ENCODE measurements at places on chromosomes 2 and 18. TPM values are rescaled to one million over a fixed set of nuclear protein-coding genes. Genes with fewer than 3 reads are reported as not detected.

Gene FAM124B
- total RNA-seq, result not detected

Gene ADD2
- 1.3 TPM for total RNA-seq

GRCh38 chr18:31876707-31877106 is 66.2 kb downstream of the TRAPPC8 start:
- H3K36me3 ChIP-seq, result peaks cover 69% of the 10 kb centered on the region
- no peak overlapping the region for H3K4me3 ChIP-seq
- no peaks in the 10 kb centered on the region for H3K4me1 ChIP-seq
- DNase-seq, result no peak

DNA sequence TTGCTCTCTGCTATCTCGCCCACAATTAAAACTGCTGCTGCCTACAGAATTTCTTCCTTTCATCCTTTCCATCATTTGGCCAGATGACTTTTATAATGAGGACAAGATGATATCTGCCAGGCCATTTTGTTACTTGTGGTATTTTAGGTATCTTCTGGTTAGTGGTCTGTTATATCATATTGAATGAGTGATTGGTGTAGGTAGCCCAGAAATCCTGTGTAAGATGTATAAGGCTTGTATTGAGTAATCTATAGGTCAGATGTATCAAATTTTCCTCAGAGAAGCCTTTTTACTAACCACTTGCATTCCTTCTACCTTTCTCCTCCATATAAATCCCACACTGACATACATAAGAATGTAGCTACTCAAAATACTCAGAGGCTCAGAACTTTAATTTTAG is 118.3 kb downstream of the UBR3 start:
- no peaks in the 10 kb centered on the region for H3K27me3 ChIP-seq
- no peak overlapping the region for H3K4me3 ChIP-seq
- H3K4me1 ChIP-seq, result no peaks in the 10 kb centered on the region
- peaks cover 19% of the 10 kb centered on the region for H3K36me3 ChIP-seq
- DNase-seq, result no peak

Gene FSIP2
- total RNA-seq, result 28.7 TPM

Gene FOXD4L1
- 0.49 TPM for total RNA-seq

- H3K27me3 ChIP-seq, result no peaks in the 10 kb centered on the region
- no peak overlapping the region for H3K4me3 ChIP-seq
- no peak overlapping the region for H3K27ac ChIP-seq
- peaks cover 9% of the 10 kb centered on the region for H3K4me1 ChIP-seq
- DNase-seq, result no peak
Measured at GRCh38 chr2:240213226-240213475, 72.7 kb upstream of the OTOS start.

- DNase-seq, result no peak
- no peaks in the 10 kb centered on the region for H3K36me3 ChIP-seq
- H3K4me1 ChIP-seq, result peaks cover 11% of the 10 kb centered on the region
- H3K27me3 ChIP-seq, result no peaks in the 10 kb centered on the region
- H3K27ac ChIP-seq, result no peak overlapping the region
Measured at GRCh38 chr2:162123806-162124758, 28.0 kb downstream of the GCG start.

GRCh38 chr18:24584813-24585212 is 124.4 kb downstream of the HRH4 start:
- no peak for DNase-seq
- no peaks in the 10 kb centered on the region for H3K36me3 ChIP-seq
- H3K4me3 ChIP-seq, result no peak overlapping the region
- peaks cover 34% of the 10 kb centered on the region for H3K4me1 ChIP-seq

- no peaks in the 10 kb centered on the region for H3K36me3 ChIP-seq
- H3K27me3 ChIP-seq, result no peaks in the 10 kb centered on the region
- DNase-seq, result no peak
Measured at GRCh38 chr2:212294816-212295215, 243.8 kb downstream of the ERBB4 start.

Gene SCYGR8
- not detected for total RNA-seq

- no peak for DNase-seq
- H3K36me3 ChIP-seq, result peaks cover 12% of the 10 kb centered on the region
- H3K4me1 ChIP-seq, result peaks cover 4% of the 10 kb centered on the region
- H3K27me3 ChIP-seq, result no peaks in the 10 kb centered on the region
Measured at GRCh38 chr2:110153416-110153815, 37.8 kb upstream of the MALL start.

Gene PSD4
- total RNA-seq, result 20.1 TPM

DNA sequence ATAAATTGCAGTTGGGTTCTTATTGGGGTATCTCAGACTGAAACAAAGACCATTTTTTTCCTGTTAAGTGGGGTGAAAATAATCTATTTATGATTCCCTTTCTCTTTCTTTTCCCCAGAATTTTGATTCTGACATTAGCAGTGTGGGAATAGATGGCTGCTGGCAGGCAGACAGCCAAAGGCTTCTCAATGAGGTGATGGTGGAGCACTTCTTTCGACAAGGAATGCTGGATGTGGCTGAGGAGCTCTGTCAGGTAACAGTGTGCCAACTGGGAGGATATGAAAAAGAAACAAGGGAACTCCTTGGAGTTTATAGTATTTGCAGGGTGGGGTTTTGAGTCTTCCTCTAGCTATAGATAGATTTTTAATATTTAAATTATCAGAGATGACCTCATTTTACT is 31.7 kb downstream of the RMND5A start:
- peaks cover 76% of the 10 kb centered on the region for H3K36me3 ChIP-seq
- H3K4me1 ChIP-seq, result peaks cover 2% of the 10 kb centered on the region
- H3K27me3 ChIP-seq, result no peaks in the 10 kb centered on the region
- no peak for DNase-seq
- no peak overlapping the region for H3K4me3 ChIP-seq

Gene BIRC6
- 112 TPM for total RNA-seq

Gene RNU2-63P
- 13.0 TPM for total RNA-seq

GRCh38 chr2:70767079-70767698 is 811 bp downstream of the ADD2 start:
- H3K27ac ChIP-seq, result no peak overlapping the region
- peaks cover 11% of the 10 kb centered on the region for H3K4me1 ChIP-seq
- peak overlapping the region; percentile 76 for H3K4me3 ChIP-seq
- H3K27me3 ChIP-seq, result peaks cover 75% of the 10 kb centered on the region
- no peaks in the 10 kb centered on the region for H3K36me3 ChIP-seq
- DNase-seq, result peak; percentile 38

Gene HNMT
- total RNA-seq, result 18.8 TPM

DNA sequence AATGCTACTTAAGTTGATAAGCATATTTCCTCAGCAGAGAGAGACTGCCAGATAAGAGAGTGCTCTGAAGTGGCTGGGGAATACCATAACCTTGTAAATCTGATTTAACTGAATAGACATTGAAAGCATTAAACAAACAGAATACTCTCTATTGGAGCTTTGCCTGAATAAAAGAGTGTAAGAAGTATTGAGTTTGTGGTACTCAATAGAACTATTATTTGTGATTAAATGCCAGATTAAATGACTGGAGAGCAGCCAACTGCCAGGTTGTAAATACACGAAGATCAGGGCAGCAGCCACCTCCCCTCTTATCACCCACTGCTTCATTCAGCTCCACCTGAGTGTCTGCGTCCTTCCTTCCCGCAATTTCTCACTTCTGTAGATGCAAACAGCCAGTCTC is 373.6 kb downstream of the DCDC2C start:
- no peak overlapping the region for H3K27ac ChIP-seq
- no peak for DNase-seq
- no peak overlapping the region for H3K4me3 ChIP-seq
- H3K36me3 ChIP-seq, result no peaks in the 10 kb centered on the region

Gene ATG4B
- total RNA-seq, result 133 TPM

Gene PIEZO2
- 43.7 TPM for total RNA-seq

- no peaks in the 10 kb centered on the region for H3K36me3 ChIP-seq
- peaks cover 8% of the 10 kb centered on the region for H3K27me3 ChIP-seq
- H3K4me1 ChIP-seq, result peaks cover 4% of the 10 kb centered on the region
- DNase-seq, result no peak
Measured at GRCh38 chr2:216289470-216289869, 82.8 kb downstream of the MARCHF4 start.

DNA sequence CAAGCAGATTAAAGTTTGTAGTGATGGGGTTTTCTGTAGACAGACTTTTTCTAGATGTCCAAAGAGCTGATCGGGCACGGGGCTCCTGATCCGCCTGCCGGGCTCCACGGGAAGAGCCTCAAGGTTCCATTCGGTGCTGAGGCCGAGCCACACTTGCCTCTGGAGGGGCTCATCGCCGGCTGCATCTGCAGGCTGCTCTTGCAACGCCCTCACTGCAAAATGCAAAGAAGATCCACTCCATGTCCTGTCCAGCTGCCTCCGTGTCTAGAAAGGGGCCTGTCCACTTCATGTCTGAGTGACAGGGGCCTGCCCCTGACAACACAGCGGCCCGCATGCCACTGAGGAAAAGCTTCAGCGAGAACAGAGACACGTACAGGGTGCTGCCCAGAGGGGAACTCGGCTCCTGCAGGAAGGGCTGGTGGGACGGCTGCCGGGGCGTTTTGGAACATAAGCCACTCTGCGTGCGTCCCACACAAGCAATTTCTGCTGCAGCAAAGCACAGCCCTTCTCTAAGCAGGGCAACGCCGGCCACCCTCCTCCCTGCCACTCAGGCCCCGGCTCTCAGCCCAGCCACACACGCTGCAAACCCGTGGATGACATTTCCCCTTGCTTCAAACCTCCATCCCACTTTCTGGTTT is 53.6 kb upstream of the CTDP1 start:
- H3K27me3 ChIP-seq, result peaks cover 12% of the 10 kb centered on the region
- H3K4me3 ChIP-seq, result no peak overlapping the region
- DNase-seq, result no peak
- no peak overlapping the region for H3K27ac ChIP-seq

DNA sequence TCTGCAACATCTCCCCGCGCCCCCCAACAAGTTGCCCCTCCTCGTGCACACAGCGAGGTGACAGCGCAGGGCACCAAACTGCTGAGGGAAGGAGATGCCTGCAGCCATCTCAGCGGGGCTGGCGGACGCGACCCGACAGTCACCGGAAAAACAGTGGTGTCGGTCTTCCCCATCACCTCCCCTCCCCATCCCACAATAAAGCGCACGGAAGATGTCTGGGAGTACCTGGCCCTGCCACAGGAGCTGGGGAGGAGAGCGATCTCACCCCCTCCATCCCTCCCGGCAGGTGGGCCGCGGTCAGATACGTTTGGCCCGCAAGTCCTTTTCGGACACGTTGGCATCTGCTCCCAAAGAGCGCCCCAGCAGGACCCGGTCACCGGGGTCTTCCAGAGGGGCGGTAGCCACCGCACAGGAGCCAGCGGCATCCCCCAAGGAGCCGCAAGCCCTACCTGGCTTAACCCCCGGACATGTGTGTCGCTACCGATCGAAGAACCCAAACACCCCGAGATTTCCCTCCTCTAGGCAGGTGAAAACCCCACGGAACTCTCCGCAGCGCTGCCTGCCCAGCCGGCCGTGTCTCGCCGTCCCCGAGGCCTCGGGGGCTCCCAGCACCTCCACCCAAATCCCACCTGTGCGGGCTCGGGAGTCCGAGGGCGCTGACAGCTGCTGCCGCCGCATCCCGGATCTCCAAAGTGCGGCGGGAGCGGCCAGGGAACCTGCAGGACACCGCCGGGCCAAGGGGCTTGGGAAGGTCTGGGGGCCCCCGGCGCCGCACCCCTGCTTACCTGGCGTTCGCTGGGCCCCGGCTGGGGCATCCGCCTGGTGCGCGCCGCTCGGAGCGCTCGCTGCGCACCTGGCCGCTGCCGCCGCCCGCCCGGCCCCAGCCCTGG is 657 bp downstream of the ATP8B1 start:
- H3K27ac ChIP-seq, result peak overlapping the region; percentile 76
- peaks cover 46% of the 10 kb centered on the region for H3K27me3 ChIP-seq
- no peak for DNase-seq
- peaks cover 27% of the 10 kb centered on the region for H3K4me1 ChIP-seq

DNA sequence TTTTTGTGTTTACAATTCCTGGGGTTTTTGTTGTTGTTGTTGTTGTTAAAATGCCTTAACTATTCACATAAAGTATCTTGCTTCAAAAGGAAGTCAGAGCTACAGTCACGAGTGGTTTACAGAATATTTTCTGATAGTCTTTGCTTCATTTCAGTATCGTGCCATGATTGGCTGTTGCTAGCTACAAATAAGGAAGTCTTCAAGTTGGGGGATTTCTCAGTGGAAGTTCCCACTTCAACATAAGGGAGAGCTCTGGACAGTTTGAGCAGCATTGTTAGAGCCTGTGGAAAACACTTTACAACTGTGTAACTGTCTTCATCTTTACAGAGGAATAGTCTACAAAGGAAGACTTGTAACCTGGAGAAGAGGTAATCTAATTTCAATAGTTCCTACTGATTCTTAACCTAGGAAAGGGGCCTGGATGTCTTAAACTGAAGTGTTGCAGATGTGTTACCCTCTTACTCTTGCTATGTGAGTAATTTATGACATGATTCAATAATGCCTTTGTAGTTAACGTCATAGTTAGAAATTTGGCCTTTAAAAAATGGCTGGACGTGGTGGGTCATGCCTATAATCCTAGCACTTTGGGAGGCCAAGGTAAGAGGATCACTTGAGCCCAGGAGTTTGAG is 23.4 kb upstream of the TANK start:
- peak overlapping the region; percentile 89 for H3K27ac ChIP-seq
- H3K27me3 ChIP-seq, result no peaks in the 10 kb centered on the region
- H3K4me3 ChIP-seq, result peak overlapping the region; percentile 47

GRCh38 chr2:215332872-215333595 is 21.2 kb downstream of the ATIC start:
- DNase-seq, result no peak
- H3K27ac ChIP-seq, result no peak overlapping the region

Gene CROCC2
- 0.32 TPM for total RNA-seq

Gene FZD7
- 126 TPM for total RNA-seq

GRCh38 chr18:42654556-42654955 is 460.9 kb downstream of the RIT2 start:
- H3K27me3 ChIP-seq, result no peaks in the 10 kb centered on the region
- DNase-seq, result no peak
- peaks cover 4% of the 10 kb centered on the region for H3K4me1 ChIP-seq
- H3K27ac ChIP-seq, result no peak overlapping the region

Gene SPIRE1
- total RNA-seq, result 25.1 TPM

DNA sequence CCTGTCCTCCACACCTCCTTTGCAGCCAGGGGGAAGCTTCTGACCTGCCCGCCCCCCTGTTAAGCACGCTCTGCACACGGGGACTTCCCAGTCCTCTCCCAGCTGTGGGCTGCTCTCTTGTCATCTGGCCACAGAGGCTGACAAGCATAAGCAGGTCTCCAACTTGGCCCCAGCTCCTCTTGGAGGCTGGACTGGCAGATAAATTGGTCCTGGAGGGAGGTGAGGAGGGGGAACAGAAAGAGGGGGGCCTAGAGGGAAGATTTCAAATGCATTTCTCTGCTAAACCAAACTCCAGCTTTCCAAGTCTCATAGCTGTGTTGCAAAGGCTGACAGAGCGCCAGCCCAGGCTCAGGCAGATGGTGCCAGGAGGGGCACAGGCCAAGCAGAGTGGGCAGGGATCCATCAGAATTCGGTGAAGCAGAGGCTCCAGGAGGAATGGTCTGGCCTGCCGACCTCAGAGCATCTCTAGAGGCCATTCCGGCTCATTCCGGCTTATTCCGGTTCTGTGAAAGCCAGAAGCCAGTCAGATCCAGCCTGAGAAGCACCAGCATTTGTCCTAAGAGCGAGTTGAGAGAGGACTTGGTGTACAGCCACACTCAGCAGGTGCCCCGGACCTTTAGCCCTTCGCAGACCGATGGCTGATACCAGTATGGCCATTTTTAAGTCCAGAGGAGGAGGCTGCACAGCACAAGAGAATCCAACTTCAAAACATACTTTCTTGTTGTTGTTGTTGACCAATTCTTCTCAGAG is 508.9 kb upstream of the MYT1L start:
- no peaks in the 10 kb centered on the region for H3K36me3 ChIP-seq
- no peaks in the 10 kb centered on the region for H3K4me1 ChIP-seq
- DNase-seq, result no peak
- peaks cover 41% of the 10 kb centered on the region for H3K27me3 ChIP-seq
- H3K27ac ChIP-seq, result no peak overlapping the region

Gene DPP4
- total RNA-seq, result 8.2 TPM

GRCh38 chr18:2293109-2293839 is 278.0 kb downstream of the METTL4 start:
- DNase-seq, result no peak
- H3K4me3 ChIP-seq, result no peak overlapping the region
- H3K36me3 ChIP-seq, result no peaks in the 10 kb centered on the region
- no peaks in the 10 kb centered on the region for H3K27me3 ChIP-seq

Measured in mesothelial cell of epicardium (in vitro differentiated cells).